ENCODE measurements at places on chromosomes 7 and 10.

GRCh38 chr10:125003146-125003900 is 61.4 kb downstream of the ZRANB1 start:
- no peak for DNase-seq

DNA sequence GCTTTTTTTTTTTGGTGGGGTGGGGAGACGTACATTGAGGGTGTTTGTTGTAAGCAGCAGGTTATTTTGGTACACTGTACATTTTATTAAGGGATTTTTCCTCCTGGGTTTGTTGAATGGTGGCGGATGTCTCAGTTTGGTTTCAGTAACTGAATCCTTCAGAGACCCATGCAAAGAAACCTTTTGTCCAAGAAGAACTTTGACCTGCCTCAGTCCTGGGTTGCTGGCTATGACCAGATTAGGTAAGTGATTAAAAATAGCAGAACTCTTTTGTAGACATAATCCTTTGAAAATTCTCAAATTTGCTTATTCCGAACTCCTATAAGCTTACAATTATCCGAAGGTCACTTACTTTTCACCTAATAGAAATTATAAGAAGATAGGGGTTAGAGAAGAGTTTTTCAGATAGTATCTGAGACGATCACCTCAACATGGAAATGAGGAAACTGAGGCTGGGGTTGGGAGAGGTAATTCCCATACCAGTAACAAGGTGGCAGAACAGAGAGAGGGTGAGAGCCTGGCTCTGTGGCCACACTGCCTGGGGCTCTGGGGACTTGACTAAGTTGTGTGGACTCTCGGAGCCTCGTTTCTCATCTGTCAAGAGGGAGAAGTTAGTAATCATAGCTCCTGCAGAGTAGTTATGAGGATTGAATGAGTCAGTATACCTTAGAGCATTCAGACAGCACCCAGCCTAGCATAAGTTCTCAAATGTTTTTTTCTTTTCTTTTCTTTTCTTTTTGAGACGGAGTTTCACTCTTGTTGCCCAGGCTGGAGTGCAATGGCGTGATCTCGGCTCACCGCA is 87.4 kb downstream of the CCNY start:
- no peak for DNase-seq

DNA sequence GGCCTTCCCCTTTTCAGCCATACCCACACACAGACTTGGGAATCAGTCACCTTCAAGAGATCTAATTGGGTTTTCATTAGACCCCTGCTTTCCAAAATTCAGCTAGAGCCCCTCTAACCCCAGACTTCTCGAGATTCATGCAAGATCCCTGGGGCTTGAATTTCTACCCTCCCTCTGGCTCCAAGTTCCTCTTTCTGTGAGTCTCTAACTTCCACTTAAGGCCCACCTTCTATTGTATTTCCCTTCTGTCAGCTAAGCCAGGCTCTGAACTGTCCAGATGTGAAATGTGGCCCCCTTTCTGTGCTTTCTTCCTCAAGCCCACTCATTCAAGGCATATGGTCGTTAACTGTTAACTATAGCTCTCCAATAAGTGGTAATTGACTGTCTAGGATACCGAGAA is 132.2 kb downstream of the ZNF365 start:
- no peak for DNase-seq

DNA sequence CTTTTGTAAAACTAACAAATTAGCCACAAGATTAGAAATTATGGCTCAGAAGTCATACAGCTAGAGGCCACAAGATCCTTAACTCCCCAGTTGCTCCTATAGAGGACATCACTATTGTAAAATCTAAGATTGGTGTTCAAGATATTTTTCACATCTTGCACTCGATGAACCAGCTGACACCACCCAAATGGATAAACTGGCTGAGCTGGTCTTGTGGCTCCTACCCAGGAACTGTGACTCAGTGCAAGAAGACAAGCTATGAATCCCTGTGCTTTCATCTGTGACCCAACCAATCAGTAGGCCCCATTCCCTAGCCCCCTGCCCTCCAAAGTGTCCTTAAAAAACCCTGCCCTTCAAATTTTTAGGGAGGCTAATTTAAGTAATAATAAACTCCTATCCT is 27.9 kb upstream of the R3HCC1L start:
- no peak for DNase-seq

DNA sequence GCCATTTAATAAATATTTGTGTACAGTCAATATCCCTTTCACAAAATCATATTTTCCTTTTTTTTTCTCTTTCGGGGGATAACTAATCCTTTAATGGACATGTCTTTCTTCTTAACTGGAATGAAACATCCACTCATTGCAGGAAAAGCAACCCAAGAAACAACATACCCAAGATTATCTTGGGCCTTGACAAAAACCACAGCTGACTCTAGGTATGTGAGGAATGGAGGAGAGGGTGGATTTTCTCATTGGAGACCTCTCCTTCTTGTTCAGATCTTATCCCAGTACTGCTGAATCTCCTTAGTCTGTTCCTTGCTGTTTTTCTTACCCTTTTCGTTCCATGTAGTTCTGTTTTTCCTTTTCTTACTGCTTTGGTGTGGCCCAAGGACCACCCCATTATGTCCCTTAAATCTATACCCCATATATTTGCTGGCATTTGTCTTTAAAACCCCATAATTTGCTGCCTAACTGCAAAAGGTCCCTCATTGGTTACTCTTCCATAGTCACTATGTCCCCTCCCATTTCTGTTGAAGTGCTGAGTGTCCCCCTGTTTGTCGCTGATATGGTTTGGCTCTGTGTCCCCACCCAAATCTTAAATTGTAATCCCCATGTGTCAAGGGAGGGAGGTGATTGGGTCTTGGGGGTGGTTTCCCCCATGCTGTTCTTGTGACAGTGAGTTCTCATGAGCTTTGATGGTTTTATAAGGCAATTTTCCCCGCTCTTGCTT is 6.8 kb upstream of the CDK6 start:
- DNase-seq, result no peak

- DNase-seq, result no peak
Observed at GRCh38 chr7:97601931-97602457, 129.9 kb upstream of the TAC1 start.

DNA sequence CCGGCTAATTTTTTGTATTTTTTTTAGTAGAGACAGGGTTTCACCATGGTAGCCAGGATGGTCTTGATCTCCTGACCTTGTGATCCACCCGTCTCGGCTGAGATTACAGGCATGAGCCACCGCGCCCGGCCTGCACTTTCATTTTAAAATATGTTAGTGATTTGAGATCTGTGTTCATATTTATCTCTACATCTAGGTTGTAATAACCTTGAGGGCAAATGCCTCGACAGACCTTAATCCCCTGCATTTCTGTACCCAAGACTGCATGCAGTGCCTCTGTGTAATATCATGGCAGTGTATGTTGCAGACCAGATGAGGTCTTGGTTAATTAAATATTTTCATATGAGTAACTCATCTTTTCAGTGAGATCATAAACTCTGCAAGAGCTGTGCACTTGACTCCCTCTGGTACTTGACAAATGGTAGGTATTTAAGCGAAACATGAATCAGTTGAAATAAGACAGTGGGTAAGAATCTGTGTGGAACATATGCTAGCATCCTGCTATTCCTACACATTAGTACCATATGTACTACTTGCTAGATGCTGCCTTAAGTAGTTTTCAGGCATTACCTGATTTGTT is 673.9 kb upstream of the ANKRD30A start:
- no peak for DNase-seq

GRCh38 chr10:95998255-95998784 is 45.1 kb upstream of the CCNJ start:
- DNase-seq, result no peak

GRCh38 chr7:45509222-45509621 is 64.9 kb upstream of the ADCY1 start:
- DNase-seq, result no peak

GRCh38 chr7:120733835-120734234 is 124.1 kb downstream of the TSPAN12 start:
- no peak for DNase-seq

- no peak for DNase-seq
Observed at GRCh38 chr7:128398841-128399135, 11.0 kb downstream of the IMPDH1 start.

- no peak for DNase-seq
Observed at GRCh38 chr7:8105449-8106095, 137.0 kb downstream of the GLCCI1 start.

GRCh38 chr10:91002656-91003055 is 81.8 kb upstream of the ANKRD1 start:
- DNase-seq, result no peak

DNA sequence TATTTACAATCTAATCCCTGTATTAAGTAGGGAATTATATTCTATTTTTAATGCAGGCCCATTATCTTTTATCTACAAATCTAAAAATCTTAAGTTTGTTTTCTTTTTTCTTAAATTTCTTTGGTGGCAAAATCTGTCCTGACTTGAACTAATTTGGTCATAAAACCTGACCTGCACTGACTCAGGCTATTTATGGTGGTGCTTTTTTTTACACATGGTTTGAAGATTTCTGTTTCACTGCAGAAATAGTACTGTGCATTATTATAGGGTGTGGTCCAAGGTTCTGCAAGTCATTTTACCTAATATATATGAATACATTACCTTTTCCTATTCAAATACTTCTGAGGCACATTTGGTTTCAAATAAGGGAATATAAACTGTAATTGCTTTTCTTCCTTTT is 137.0 kb downstream of the CD36 start:
- no peak for DNase-seq

- no peak for DNase-seq
Observed at GRCh38 chr7:99876491-99876890, 342 bp downstream of the OR2AE1 start.

- no peak for DNase-seq
Observed at GRCh38 chr7:32150039-32150438, 79.8 kb upstream of the PDE1C start.

GRCh38 chr10:95406651-95407280 is 116.0 kb upstream of the PDLIM1 start:
- no peak for DNase-seq

DNA sequence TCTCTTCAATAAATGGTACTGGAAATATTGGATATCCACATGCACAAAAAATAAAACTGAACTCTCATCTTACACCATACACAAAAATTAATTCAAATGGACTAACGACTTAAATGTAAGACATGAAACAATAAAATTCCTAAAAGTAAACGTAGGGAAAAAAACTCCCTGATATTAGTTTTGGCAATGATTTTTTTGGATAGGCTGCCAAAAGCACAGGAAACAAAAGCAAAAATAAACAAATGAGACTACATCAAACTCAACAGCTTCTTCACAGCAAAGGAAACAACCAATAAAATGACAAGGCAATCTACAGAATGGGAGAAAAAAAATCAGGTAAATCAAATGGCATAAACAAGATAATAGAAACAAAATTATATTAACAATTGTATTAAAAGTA is 65.7 kb downstream of the ORC5 start:
- DNase-seq, result no peak

GRCh38 chr7:158442260-158442659 is 145.4 kb downstream of the PTPRN2 start:
- DNase-seq, result no peak

- DNase-seq, result peak; percentile 45
Observed at GRCh38 chr10:48215486-48216203, 58.9 kb downstream of the FRMPD2 start.

DNA sequence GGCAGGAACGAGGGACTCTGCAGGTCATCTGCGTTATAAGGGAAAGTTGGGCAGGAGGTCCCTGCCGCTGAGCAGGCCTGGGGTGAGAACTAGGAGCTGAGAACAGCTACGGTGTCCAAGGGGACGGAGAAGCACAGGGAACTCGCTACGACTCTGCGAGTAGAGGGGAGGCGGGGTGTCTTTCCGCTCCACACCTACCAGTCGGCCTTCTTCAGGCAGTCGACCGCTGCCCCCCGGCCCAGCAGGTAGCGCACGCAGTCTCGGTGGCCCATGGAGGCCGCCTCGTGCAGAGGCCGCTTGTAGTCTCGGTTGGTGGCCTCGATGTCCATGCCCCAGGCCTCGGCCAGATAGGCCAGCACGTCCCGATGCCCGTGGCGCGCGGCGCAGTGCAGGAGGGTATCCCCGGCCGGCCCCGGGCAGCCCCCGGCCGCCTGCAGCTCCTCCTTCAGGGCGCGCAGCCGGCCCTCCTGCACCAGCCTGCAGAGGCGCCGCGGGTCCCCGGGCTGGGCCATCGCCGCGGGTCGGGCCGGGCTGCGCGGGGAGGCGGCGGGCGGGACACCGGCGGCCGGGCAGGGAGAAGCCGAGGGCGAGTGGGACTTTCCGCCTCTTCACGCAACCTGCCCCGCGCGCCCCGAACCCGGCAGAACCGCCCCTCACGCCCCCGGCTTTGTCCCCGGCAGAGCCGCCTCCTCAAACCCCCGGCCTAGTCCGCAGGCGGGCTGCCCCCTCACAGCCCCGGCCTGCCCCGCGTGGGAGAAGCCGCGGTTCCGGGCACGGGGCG is 660 bp downstream of the ANKRD16 start:
- peak; percentile 86 for DNase-seq

DNA sequence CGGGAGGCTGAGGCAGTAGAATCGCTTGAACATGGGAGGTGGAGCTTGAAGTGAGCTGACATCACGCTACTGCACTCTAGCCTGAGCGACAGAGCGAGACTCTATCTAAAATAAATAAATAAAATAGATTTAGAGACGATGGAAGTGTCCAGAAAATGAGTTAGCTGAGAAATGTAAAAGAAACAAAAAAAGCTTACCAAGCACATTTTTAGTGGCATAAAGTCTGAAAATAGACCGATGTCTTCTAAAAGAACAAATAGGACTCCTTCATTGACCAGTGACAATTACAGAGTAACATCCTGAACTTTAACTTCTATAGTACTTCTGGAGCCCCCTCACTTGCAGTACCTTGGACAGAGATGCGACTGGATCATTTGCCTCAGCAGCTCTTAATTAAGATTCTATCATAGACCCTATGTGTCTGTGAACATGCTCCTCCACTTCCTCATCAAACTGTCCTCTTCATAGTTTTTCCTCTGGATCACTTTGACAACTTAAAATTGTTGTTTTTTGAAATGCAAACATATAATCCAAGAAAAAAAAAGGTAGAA is 25.2 kb upstream of the SRPK2 start:
- DNase-seq, result no peak

GRCh38 chr7:87766827-87767226 is 109.3 kb downstream of the SLC25A40 start:
- no peak for DNase-seq

DNA sequence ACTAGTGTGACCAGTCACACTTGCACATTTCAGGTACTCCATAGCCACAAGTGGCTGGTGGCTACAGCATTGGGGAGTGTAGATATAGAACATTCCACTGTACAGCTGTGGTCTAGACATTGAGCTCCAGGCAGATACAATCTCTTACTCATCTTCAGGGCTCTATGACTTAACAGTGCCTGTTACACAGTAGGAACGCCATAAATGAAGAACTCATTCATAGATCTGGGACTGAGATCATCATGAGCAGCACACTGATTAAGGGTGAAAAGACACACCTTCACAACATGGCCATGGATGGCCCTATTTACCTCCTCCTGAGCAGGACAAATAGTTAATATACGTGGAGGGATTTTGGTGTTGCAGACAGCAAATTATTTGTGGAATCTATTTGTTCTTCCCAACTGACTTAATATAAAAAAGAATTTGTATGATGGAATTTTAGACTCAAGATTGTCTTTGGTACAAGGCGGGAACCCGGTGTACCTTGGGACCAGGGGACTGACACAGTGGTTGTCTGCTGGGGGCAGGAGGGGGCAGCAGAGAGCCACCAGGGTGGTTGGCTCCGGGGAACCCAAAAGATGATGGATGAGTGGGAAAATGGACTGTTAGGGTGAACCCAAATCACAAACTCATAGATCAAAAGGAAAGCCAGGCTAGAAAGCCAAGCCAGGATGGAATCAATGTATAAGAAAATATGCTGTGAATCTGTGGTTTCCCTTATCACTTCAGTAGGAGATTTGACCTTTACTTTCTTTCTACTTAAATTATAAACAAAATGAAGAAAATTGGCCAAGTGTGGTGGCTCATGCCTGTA is 24.3 kb upstream of the CPA2 start:
- DNase-seq, result peak; percentile 88
